ENCODE measurements at places on chromosomes 16 and 17.

GRCh38 chr16:30104492-30104891 is 8.5 kb upstream of the YPEL3 start:
- no peak for DNase-seq

DNA sequence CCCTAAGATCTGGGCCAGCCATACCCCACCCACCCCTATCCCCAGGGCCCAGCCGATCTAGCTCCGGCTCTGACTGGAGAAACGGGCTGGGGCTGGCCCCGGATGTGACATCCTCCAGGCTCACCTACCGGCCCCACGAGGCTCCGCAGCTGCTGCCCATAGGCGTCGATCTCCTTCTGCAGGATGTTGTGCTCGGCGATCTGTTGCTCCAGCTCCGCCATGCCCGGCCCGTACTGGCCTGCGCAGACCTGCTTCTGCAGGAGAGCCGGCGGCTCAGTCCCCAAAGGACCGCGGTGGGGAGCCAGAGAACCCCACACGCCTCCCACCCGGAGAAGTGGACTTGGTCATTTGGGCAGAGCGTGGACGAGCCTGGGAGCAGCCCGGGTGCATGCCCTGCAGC is 4.8 kb downstream of the EVPL start:
- DNase-seq, result no peak

DNA sequence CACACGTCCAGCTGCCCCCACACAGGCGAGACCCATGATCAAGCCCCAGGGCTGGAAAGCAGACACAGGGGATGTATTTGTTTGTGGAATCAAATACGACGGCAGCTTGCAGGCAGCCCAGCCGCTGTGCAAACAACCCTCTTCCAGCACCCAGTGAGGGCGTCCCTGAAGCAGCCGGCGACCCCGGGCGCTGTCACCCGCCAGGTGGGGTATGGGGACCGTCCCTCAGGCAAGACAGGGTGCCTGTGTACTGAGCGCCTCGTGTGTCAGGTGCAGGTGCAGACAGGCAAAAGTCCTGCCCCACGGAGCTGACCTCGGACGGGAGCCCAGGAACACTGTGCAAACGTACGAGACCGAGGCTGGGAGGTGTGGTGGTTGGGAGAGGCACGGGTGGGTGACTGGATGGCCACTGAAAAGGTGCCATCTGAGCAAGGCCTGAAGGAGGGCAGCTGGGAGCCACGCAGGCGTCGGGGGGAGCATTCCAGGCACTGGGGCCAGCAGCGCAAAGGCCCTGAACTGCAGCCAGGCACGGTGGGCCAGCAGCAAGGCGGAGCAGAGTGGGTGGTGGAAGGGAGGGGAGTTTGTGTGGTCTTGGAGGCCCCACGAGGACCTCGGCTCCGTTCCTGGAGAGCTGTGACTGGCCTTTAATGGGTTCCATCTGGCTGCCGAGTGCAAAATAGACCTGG is 48.5 kb downstream of the CBFA2T3 start:
- DNase-seq, result no peak

DNA sequence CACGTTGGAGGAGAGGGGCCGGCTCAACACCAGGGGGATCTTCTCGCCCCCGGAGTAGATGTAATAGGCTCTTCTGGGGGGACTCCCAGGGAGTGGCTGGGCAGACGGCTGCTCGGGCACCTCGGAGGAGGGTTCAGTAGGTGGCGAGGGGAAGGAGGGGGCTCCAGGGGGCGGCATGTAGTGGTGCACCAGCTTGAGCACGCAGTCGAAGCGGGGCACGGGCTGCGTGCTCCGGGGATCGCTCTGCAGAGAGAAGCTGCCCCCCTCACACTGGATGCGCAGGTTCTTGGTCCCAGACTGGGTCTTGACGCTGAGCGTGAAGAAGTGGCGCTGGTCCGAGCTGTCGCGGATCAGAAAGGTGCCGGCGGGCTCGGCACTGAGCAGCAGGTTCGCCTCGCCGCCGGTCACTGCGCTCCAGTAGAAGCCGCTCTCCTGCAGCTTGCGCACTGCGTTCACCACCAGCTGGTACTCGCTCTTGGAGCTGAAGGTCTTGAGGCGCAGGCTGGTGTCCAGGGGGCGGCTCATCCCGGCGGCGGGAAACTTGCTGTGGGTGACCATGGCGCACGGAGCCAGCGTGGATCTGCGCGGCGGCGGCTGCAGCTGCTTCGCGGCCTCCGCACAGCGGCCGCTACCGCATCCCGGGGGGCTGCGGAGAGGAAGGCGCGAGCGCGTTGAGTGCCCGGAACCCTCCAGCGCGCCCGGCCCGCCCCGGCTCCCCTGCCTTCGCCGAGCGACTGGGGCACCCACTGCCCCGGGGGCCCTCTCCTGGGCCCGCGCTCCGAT is 1.1 kb downstream of the SOCS3 start:
- no peak for DNase-seq

GRCh38 chr16:89373355-89374110 is 116.8 kb downstream of the ANKRD11 start:
- DNase-seq, result no peak

- DNase-seq, result no peak
Measured at GRCh38 chr16:12245921-12246720, 269.6 kb downstream of the SNX29 start.

DNA sequence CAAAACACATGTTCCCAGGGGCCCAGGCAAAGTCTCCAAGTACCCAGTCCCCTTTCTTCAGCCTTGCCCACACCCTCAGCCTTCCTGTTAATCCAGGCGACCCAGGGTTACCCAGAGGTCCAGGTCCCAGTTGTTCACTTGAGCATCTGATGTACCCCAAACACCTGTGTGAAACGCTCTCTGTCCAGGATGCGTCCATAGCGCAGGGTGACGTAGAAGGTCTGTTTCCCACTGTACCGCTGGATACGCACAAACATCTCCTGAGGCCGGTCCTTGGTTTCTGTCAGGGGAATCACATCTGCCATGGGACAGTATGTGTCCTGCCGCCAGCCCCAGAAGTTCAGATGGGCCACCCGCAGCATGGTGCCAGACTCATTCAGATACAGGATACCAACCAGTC is 1.6 kb downstream of the TMEM186 start:
- DNase-seq, result no peak

GRCh38 chr17:31843070-31843745 is 15.8 kb downstream of the COPRS start:
- DNase-seq, result no peak

DNA sequence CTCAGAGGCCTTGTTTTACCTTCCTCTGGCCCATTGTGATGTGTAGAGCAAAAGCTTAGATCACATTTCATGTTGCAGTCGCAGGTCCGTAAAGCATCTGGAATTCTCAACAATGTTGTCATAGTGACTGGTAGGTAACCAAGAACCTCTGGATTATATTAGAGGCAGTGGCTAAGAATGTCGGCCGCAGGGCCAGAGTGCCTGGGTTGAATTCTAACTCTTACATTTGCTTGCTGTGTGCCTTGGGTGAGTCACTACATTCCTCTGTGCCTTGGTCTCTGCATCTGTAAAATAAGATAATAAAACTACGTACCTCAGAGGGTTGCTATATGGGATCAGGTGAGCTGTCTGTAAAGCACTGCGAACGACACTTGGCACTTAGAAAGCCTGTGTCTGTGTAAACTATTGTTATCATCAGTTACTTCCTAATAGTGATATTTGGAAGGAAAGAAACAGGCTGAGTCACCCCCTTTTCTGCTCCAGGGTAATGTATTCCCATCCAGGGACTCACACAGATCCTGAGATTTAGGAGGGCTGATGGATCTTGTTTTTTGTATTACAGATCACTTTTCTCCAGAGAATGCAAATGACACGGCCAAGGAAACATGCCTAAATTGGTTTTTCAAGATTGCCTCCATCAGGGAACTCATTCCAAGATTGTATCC is 52.2 kb downstream of the VPS35L start:
- DNase-seq, result no peak

DNA sequence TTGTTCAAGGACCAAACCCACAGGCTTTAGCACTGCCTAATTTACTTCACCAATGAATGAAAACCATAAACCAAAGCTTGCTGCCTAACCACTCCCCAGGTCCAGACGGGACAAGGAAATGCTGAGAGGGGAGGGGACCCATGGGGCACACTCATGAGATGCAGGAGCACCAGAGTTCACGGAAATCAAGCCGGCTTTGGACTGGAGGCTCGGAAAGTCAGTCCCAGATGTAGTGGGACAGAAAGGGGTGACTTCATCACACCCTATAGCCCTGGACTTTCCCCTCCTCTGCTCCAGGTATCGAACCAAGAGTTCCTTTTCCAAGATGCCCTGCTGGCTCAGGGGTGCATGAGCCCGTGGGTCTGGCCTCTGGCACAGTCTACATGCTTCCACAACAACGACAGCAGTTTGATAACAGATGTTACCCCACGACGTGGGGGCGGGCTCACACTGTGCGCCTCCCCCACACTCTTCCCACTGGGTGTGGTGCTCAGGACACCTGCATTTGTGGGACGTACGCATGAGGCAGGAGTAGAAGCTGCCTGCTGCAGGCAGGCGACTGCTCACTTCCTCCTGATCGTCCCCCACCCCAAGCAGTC is 63.2 kb downstream of the AMFR start:
- DNase-seq, result no peak

- DNase-seq, result no peak
Measured at GRCh38 chr17:33522623-33523022, 229.5 kb upstream of the ASIC2 start.

DNA sequence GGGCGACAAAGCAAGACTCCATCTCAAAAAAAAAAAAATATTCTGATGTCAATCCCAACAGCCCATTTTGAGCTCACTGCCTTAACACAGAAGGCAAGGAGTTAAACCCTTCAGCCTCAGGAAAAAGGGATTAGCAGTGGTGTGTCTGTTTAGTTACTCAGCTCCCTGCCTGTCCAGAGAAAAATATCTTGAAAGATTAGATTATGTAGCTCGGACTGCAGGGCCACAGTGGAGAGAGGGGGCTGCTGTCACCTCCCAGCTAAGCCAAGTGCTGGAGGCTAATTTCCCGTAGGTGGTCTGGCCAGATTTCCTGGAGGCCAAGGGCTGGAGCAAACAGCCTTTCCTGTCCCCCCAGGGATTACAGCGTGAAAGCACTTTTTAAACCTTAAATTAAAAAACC is 50.3 kb downstream of the C16orf95 start:
- no peak for DNase-seq

Measured in stimulated activated CD8-positive, alpha-beta memory T cell treated with anti-CD3 and anti-CD28 coated beads, Interleukin-7, amount 100 ng/mL, for 48 hours (primary cell).